NCI-H187 treated with DMSO at 0.1 percent for 48 hours (cell line): ENCODE measurements at places on chromosomes 1 and 21.

GRCh38 chr1:92031281-92032110 is 1.7 kb downstream of the EPHX4 start:
- no peak for DNase-seq

GRCh38 chr1:47442202-47442601 is 4.4 kb downstream of the FOXD2 start:
- DNase-seq: no peak

GRCh38 chr1:66415281-66415680 is 118.7 kb upstream of the SGIP1 start:
- no peak for DNase-seq

DNA sequence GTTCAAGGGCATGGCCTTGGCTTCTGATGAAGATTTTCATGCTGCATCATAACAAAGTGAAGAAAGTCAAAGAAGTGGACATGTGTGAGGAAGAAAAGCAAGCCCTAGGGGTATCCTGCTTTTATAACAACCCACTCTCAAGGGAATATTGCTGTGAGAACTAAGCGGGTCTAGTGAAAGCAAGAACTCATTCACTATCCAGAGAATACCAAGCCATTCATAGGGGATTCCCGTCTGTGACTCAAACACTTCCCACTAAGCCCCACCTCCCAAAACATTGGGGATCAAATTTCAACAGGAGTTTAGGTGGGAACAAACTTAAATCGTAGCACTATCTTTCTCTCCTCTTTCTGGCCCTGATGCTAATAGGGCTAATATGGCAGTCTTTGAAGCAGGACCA is 98.5 kb upstream of the CTTNBP2NL start:
- no peak for DNase-seq

GRCh38 chr1:41656068-41656467 is 171.6 kb upstream of the EDN2 start:
- no peak for DNase-seq

- no peak for DNase-seq
Observed at GRCh38 chr1:244802556-244803239, 32.8 kb upstream of the COX20 start.

GRCh38 chr1:178501705-178502329 is 5.1 kb upstream of the CLEC20A start:
- DNase-seq: peak; percentile 57
